ENCODE measurements at places on chromosomes 4 and X.

- DNase-seq: no peak
Measured at GRCh38 chrX:135544338-135544948, 24.0 kb downstream of the INTS6L start.

DNA sequence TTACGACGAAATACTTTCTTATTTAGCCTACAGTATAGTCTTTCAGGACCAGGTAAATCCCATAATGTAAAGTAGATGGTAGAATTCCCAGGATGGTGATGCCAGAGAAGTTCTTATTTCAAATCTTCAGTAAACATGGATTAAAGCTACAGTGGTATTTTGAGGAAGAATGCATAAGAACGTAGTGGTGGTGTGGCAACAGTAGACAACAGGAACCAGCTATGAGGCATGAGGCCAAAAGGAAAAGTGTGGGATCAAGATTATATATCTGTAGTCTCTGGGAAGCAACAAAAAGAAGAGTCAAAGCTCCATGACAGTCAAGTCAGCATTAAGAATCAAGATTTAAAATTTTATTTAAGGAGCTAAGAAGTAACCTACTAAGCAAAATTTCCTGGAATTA, 60.2 kb downstream of the METTL14 start:
- DNase-seq: no peak

DNA sequence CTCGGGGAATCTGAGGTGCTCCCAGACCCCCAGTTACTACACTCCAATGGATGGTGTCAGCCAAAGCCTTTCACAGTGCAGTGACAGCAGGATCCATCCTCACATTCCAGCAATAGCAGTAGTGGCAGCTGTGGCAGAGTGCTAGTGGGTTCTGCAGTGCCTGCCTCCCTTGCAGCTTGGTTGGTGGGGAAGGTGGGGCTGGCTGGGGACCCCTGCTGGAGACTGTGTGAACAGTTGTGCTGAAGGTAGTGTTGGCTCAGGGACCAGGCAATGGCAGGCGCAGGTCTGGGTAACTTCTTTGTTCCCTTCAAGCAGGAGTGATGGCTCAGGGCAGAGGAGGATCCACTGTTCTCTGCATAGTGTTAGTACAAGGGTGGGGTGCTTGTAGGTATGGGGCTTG, 343.7 kb upstream of the TRAM1L1 start:
- DNase-seq: no peak

- no peak for DNase-seq
Measured at GRCh38 chr4:156186111-156186510, 232.4 kb upstream of the CTSO start.

- DNase-seq: no peak
Measured at GRCh38 chr4:89509708-89510281, 202.2 kb upstream of the GPRIN3 start.

All from amygdala (tissue), 56 donors.